ENCODE measurements at places on chromosomes 13 and 19.
A peak's percentile ranks its signal among the peaks of the same experiment; 100 is the strongest.

DNA sequence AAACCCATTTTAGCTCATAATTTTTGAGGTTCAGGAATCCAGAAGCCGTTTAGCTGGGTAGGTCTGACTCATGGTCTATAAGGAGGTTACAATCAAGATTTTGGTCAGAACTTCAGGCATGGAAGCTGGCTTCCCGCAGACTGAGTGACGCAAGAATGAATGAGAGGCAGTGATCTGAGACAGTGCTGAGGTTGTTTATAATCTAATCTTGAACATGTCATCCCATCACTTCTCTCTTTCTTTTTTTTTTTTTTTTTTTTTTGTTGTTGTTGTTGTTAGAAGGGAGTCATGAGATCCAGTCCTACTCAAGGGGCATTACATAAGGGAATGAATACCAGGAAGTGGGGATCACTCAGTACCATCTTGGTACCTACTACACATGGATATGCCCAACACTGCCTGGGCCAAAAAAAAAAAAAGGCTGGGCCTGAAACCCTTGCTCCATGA lies 217.4 kb downstream of the DLEU7 start:
- DNase-seq = no peak

DNA sequence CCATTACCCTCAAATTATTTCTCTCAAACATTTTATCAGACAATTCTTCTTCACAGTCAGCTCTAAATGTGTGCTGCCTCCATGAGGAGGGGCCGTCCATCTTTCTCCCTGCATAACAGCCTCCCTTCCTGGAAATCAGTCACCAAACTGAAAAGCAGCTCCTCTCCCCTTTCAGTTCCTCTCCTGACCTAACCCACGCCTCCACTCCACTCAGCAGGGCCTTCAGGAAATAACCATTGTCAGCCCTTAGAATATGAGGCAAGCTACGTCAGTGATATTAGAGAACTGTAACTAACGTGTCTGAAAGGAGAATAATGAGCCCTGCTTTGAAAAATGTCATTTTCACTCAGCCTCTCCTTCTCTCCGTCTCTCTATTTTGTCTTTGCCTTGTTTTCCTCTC lies 116.2 kb downstream of the OLFM4 start:
- no peak for DNase-seq

GRCh38 chr13:31116224-31116623 lies 45.5 kb downstream of the HSPH1 start:
- no peak for DNase-seq

GRCh38 chr13:112689303-112690245 lies at the start of gene ATP11A:
Gene ATP11A, plus strand, starts transcription at chr13:112690038. Its CDS starts 379 bp downstream, at chr13:112690417.
- peak; percentile 38 for DNase-seq

DNA sequence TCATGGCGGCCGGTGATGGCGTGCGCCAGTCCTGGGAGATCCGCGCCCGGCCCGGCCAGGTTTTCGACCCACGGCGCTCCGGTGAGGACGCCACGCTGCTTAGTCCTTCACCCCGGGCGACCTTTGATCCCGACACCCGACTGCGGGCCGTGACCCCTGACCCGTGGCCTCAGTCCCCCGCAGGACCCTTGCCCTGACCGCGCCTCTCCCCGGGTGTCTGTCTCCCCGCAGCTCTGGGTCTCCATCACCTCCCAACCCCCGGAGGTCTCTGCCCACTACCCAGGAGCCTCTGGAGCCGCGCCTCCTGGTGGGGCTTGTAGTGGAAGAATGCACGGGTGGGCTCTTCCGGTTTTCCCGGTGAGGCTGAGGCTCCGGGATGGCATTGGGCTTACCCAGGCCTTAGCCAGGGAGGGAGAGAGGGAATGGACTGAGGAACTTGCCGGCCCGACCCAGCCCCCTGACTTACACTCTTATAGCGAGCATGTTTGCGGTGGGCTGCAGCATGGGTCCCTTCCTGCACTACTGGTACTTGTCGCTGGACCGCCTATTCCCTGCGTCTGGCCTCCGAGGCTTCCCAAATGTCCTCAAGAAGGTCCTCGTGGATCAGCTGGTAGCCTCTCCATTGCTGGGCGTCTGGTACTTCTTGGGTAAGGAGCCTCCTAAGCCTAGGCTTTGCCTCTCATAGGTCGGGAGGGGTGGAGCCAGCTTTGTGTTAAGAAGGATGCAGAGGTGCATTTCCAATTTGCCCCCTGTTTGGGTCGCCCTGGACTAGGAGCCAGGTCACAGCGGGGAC lies 566 bp downstream of the MPV17L2 start:
- DNase-seq = no peak

GRCh38 chr13:58594747-58595600 lies 963.4 kb downstream of the PCDH17 start:
- DNase-seq = no peak

DNA sequence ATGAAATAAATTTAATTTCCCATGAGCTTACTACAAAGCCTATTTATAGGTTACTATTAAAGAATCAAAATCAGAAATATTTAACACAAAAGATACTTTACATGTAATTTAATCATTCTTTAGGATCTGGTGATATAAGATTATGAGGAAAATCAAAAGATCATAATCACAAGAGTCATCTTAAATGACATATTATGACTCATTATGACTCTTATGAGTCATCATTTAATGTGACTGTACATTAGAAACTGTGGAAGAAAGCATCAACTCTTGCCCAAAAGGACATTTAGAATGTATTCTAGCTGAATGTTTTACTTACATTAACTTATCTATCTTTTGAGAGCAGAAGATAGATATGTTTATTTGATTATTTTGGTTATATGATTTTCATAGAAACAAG lies 458.6 kb downstream of the DCT start:
- DNase-seq = no peak

- no peak for DNase-seq
Measured at GRCh38 chr13:99802416-99802815, 169.2 kb downstream of the ZIC5 start.

DNA sequence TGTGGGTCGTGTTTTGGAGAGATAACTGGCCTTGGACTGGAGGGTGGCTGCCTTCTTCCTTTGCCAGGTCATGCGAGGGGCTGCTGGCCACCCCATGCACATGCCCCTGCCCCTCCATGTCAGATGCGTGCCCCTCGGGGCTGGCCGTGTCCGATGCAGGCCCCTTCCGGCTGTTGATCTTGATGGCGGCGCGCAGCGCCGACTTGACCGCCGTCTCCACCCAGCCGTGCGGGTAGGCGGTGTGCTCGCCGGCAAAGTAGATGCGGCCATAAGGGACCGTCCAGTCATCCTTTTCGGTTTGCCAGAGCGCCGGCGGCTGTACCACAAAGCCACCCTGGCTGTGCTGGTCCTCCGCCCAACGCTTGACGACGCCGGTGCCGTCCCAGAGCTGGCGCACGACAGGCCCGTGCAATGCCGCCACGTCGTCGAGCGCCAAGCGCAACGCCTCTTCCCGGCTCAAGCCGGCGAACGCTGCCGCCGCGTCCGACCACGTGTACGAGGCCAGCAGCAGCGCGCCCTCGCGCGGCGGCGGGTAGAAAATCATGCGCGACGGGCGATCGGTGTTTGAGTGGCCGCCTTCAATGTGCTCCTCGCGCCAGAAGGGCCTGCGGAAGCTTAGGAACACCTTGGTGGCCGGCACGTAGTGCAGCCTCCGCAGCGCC lies 6.9 kb downstream of the IL4I1 start:
- DNase-seq = peak; percentile 83

GRCh38 chr19:858868-859843 lies at the start of gene CFD:
Gene CFD, plus strand, starts transcription at chr19:859664. Its CDS starts 26 bp downstream, at chr19:859690.
- DNase-seq = no peak

DNA sequence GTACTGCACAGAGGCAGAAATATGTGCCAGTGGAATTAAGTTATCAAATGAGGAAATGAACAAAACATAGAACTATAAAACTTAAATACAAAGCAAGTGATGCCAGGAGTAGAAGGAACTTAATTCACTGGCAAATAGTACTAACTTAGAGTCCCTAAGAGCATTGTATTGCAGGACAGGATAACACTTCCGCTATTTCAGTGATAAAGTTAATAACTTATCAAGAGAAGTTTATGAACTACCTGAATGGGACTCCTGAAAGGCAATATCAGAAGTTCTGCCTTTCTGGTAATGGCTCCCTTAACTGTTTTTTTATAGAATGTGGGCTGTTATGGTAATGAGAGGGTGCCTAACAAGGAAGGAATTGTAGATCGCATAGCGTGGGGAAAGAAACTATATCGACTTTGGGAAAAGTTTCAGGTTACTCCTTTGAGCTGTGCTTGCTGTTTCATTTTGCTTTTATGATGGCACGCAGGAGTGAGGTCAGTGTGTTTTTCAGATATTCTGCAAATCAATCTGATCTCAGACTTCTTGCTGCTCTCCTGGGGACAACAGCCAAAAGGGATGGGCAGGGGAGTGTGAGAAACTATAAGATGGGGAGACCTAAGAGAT lies 95.3 kb upstream of the MLNR start:
- DNase-seq = no peak

GRCh38 chr13:28590461-28590860 lies 68.5 kb upstream of the POMP start:
- DNase-seq = no peak

GRCh38 chr13:36919833-36920615 lies at the start of gene SMAD9:
Gene SMAD9, minus strand, starts transcription at chr13:36920238. Its CDS starts 40,549 bp downstream, at chr13:36879689.
- no peak for DNase-seq

GRCh38 chr19:1266129-1266915 lies 2.8 kb upstream of the CIRBP start:
- peak; percentile 96 for DNase-seq

- no peak for DNase-seq
Measured at GRCh38 chr19:29571181-29571580, 34.9 kb upstream of the POP4 start.

GRCh38 chr13:106774621-106775020 lies 206.7 kb upstream of the ARGLU1 start:
- DNase-seq = no peak

Data from hematopoietic multipotent progenitor cell treated with erythropoietin and hydrocortisone succinate and interleukin-3 and kit ligand, for 17 days (in vitro differentiated cells).